ENCODE measurements at places on chromosomes 1 and 21.

DNA sequence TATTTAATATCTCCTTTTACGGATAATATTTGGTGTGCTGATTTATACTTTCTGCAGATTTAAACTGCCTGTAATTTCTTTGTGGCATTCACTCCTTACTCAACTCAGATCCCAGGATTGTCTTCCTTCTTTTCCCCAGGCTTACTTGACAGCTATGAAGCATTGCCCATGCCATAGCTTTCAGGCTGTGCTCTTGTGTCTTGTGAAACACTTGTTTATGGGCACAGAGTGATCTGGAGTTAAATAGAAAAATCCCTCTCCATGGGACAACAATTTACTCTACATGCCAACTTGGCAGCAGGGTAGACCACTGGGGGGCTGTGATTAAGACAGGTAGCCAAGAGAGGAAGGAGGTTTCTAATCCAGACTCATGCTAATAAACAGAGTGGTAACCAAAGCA lies 57.4 kb downstream of the PPP1R12B start:
- DNase-seq: no peak

- no peak for DNase-seq
Measured at GRCh38 chr1:165352442-165353293, 3.8 kb downstream of the LMX1A start.

- no peak for DNase-seq
Measured at GRCh38 chr1:116375148-116375886, 2.3 kb downstream of the ATP1A1 start.

GRCh38 chr1:155124503-155125463 lies 2.9 kb upstream of the EFNA1 start:
- no peak for DNase-seq

DNA sequence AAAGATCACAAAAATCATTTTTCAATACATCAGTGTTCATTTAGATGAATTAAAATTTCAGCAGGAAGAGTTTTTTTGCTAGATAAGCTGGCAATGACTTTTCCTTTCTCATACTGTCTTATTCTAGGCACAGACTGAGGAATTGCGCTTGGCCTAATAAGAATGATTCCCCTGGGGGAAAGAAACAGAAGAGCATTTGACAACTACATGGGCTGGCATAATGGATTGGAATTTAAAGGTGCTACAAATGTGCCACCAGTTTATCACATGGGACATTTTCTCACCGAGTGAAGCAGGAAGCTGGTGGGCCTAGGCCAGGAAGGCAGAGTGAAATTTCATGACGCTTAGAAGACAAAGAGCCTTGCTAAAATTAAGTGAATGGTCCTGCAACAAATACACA lies 39.3 kb downstream of the CDKN2C start:
- DNase-seq: no peak

DNA sequence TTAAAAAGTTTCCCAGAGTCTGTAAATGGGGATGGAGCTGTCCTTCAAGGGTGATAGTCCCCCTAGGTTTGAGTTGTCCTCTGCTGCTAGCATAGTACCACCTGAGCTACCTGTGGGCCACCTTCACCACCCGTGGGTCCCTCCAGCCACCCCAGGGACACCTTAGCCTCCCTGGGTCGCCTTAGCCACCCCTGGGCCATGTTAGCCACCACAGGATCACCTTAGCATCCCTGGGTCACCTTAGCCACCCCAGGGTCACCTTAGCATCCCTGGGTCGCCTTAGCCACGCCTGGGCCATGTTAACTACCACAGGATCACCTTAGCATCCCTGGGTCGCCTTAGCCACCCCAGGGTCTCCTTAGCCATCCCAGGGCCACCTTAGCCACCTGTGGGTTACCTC lies 67.1 kb downstream of the ADARB1 start:
- DNase-seq: no peak
